ENCODE measurements at places on chromosomes 12 and 14.

DNA sequence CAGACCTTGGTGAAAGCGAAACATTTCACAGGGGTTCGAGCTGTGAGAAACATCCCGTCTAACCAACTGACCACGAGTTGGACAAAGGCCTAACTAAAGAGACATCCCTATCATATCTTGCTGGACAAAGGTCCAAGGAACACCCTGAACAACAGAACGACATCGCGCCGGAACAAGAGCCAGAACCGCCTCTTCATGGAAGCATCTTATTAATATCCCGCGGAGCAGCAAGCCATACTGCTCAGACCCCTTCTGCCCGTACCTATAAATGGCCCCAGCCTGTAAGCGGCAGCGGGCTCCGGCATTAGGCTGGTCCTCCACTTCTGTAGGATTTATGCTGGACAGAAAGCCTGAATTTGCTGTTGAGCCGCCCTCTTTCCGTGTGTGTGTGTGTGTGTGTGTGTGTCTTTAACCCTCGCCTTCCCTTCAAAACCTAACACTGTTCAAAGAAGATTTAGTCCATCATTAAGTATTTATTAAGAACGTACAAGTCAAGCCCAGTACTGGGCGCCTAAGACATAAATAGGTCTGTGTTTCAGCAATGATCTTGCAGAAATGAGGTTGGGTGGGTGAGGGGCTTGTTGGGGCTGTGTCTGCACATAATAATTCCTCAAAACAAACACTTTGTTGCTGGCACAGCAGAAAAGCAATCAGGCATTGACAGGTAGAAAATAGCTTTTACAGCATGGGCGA lies 1.9 kb downstream of the SLC6A15 start:
- DNase-seq = no peak

DNA sequence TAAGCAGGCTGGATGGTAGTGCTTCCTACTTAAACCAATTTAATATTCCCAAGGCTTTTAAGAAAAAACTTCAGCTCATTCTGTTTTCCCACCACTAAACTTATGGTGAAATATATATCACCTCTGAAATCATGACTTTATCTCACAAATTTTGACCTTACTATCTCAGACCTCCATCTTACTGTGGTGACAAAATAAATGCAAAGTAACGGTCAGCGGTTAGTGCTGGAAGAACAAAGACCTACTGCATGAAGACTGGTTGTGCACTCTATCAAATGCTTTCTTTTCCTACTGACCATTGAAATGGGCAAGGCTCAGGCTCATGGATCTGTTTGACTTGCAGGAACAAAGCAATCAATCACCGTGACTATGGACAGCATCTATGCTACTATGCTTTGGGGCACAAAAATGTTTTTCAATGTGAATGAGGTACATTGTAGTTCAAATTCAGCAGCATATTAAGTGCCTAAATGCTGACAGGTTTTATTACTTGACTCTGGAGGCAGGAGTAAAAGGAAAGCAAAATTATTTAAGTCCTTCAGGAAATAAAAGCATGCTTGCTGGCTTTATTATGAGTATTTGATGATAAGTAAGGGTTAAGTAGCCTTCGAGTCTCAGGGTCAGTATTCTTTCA lies 43.1 kb upstream of the GTF2A1 start:
- no peak for DNase-seq

DNA sequence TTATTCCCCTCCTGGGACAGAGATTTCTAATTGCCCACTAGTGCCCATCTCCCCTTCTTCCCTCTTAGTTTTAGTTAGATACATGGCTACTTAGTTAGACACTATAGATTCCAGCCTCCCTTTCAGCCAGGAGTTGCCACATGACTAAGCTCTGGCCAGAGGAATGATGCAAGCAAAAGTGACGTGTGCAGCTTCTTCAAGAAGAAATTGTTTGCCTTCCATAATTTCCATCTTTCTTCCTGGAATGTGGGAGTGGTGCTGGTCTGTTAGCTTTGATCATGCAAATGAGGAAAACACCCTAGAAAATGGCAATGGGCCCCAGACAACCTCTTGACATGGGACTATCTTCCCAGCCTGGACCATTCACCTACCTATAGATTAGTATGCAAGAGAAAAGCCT lies 21.4 kb downstream of the CCDC177 start:
- no peak for DNase-seq

DNA sequence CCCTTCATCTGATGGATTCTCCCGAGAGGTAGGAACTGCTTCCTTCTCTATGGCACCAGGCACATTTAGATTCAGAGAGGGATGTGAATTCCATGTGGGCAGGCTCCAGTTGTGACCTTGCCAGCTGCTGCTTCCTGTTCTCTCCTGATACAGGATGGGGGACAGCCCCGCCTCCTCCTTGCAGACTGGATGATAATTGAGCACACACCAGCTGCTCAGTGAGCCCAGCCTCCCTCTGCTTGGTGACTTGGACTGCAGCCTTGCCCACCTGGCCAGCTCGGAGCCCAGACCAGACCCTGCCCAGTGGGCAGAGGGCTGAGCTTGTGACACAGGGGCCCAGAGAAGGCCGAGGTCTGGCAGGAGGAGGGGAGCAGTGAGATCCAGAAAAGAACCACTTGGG lies 90.2 kb downstream of the CALM1 start:
- peak; percentile 49 for DNase-seq

DNA sequence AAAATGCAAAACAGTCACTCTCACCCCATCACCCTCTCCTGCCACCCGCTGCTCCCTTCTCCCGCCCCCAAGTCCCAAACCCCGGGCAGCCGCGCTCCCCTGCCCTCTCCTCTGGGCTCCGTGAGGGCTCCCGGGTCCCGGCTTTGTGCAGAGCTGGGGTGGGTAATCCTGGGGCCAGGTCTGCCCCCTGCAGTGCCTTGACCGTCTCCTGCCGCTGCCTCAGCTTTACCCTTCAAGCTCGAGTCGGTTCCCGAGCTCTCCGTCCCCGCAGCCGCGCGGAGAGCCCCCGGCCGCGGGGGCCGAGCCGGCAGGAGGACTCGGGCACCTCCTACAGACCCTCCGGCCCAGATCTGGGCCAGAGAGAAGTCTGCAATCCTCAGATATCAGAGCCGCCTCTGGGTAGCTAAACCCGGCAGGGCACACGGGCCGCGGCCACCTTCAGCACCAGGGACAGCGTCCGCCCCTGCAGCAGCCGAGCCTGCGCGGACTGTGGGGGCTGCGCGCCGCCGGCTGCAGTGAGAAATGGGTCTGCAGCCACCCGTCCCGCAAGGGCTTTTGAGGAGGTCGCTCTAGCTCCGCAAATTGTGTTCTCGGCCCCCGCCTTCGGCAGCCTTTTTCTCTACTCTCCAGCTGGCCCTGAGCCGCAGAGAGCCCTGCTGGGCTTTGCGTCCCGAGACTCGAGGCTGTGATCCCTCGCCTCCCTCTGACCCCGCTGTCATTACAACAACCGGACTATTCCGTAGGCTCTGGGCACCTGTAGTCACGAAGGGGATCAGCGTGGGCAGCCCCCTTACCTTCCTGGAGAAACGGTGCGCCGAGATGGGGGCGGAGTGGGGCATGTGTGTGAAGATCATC lies 1.2 kb downstream of the PRMT8 start:
- DNase-seq = no peak

GRCh38 chr12:130063866-130064265 lies 98.4 kb upstream of the FZD10 start:
- no peak for DNase-seq

- no peak for DNase-seq
Observed at GRCh38 chr14:28690029-28690692, 76.4 kb upstream of the FOXG1 start.
